ENCODE measurements at places on chromosomes 2 and 18.

DNA sequence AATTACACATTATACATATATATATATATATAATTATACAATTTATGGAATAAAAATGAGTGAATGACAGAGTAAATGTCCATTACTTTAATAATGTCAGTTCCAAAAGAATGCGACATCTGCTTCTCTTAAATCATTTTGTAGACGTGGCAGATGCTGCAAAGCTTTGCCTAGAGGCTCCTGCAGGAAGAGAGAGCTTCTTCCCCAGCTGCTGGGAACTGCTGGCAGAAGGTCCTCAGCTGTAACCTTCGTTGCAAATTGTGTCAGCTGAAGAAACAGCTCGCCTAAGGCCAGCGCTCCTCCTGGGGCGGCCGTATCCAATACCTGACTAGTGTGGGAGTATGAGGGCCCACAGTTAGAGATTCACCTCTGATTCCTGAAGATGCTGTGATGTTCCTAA, 9.6 kb upstream of the THNSL2 start:
- no peak for DNase-seq

DNA sequence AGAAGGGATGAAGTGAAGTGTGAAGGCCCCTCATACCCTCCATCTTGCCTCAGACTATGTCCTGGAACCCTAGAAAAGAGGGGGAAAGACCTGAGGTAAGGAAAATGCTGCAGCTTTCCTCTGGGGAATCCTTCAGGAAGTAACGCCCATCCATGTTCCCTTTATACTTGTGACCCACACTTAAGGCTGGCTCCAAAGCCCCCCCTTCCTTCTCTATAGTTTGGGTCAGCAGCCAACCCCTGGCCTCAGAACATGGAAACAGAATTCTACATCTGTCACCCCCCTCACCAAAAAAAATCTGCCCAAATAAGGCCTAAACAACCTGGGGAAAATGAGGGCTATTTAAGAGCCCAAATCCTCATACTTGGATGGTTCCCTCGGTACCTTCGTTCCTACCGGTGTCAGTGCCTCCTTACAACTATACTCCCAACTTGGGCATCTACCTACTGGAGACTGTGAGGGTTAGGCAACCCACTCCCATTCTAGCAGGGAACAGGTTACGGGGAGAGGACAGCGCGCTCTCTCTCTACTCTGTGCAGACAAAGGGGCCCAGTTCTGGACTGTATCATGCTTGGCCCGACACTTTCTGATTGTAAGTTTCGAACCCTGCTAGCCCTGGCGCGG, 689 bp downstream of the OST4 start:
- no peak for DNase-seq

DNA sequence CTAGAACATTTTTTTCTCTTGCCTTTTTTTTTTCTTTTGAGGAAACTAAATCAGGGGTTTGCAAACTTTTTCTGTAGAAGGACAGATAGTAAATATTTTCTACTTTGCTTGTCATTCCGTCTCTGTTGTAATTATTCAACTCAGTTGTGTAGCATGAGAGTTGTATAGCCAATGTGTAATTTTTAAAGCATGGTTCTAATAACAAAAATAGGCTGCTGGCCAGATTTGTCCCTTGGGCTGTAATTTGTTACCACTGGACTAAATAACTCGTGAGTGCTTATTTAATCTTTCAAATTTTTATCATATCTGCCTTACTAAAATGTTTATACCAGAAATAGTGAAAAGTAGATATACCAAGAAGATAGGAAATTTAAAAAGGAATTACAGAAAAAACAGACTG, 43.0 kb downstream of the CCDC148 start:
- no peak for DNase-seq

- DNase-seq: no peak
Measured at GRCh38 chr2:42618972-42619371, 50.5 kb downstream of the MTA3 start.

GRCh38 chr2:123695426-123695825, 329.7 kb upstream of the CNTNAP5 start:
- DNase-seq: no peak
